ENCODE measurements at places on chromosomes 2 and 18. TPM values are rescaled to one million over a fixed set of nuclear protein-coding genes. Genes with fewer than 3 reads are reported as not detected.

Gene TFCP2L1
- polyA plus RNA-seq: 68.7 TPM

Gene GREB1L
- polyA plus RNA-seq: 5.1 TPM

DNA sequence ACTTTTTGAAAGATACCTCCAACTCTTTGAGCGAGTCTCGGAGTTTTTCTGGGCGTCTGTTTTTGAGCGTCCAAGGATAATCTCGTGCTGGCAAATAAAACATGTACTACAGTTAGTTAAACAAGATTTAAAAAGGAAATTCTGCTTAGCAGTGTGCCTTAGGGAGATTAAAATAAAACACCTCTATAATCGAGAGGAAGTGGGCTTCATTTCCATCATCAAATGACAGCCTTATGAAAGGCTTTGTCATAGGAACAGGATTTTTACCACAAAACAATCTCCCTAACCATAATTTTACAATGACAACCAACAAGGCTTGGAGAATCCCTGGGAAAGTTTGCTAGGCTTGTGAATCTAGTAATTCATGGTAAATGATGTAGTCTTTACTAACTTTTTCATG, 103.4 kb downstream of the WDPCP start:
- no peak for DNase-seq

DNA sequence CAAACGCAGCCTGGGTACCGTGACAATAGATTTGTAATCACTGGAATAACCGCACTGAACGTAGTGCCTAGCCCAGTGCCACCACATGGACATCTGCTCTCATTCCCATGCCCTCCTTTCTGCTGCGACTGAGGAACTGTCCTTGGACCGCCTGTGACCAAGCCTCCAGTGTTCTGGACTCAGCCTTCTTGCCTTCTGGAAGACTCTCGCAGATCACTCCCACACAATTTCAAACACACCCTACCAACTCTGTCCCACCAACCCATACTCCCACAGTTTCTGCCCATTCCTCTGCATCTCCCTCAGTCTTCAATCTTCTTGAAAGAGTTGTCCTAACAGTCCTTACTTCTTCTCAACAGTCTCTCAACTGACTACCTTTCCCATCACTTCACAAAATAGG, 2.1 kb downstream of the RNF149 start:
- no peak for DNase-seq

- no peak for DNase-seq
Observed at GRCh38 chr2:102337012-102337411, 18.6 kb upstream of the IL18R1 start.
